Anterior cingulate cortex (tissue), 58 donors: ENCODE measurements at places on chromosomes 7 and 10.

GRCh38 chr10:35745617-35746403, 103.7 kb upstream of the FZD8 start:
- no peak for DNase-seq

- DNase-seq = no peak
Observed at GRCh38 chr10:22894714-22895113, 33.1 kb upstream of the ARMC3 start.

DNA sequence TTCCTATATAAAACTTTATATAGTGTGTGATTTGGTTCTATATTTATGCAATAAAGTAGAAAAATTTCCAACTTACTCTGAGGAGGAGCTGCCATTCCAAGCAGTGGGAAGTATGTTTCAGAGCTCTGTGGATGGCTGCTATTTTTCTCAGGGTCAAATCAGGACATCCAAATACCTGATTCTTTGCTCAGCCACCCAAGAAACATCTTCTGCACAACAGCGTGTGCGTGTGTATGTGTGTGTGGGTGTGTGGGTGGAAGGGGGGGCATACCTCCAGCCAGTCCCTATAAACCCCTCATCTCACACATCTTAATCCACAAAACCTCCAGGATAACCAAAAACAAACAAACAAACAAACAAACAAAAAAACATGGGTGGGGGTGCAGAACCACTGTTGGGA, 66.3 kb upstream of the EMX2 start:
- no peak for DNase-seq

GRCh38 chr7:21430575-21430954, 2.7 kb downstream of the SP4 start:
- DNase-seq = no peak

DNA sequence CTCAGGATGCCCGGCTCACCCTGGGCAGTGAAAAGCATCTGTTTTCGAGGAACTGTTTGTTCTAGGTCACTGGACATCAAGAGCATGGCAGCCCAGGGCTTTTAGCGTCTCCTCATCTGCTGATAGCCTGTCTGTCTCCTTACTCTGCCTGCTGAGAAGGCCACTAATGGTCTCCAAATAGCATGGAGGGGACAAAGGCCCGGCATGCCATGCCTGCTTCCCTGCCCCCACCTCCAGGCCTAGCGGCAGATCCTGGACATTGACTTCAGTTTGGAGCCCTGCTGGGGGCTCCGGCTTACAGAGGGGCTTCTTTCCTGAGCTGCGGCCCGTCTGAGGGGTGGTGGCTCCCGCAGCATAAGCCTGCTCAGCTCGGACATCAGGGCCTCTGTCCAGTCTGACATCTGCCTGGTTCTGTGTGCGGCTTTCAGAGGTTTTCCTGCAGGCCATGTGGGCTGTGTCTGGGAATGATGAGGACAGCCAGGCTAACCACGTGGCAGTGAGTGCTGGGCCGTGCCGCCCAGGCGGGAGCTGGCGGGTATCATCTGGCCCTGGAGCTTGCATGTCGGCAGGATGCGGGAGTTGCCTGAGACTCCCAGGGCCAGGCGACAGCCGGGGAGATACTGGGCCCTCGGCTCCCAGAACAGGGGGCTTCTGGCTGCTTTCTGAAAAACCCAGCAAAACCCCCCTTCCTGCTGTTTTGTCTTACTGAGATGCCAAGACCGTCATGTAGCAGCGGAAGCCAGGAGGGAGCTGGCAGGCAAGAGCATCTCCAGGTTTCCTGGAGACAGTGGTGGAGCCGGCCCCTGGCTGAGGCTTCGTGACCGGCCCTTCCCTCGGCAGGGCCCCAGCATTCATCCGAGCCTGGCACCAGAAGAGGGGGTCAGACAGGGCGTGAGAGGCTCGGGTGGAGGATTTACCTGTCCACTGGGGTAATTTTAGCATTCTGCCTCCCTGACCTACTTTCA, 9.2 kb downstream of the PFKFB3 start:
- peak; percentile 75 for DNase-seq

- DNase-seq = no peak
Observed at GRCh38 chr7:66070222-66070621, 5.4 kb upstream of the ASL start.

DNA sequence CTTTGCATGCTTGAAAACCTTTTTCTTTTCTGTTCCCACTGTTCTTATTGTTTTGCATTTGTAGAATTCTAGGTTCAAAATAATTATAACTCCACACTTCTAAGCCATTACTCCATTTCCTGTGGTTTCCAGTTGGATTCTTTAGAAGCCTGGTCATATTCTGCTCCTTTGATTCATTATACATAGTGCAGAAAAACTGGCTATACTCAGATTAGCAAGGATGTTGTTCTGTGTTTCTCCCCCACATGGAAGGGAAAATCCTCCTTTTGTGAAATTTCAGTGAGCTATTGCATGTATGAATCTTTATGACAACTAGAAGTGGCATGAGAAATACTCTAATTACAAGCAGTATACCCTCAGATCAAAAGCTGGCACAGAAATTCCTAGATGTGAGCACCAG, 79.5 kb downstream of the SLC13A1 start:
- DNase-seq = no peak

DNA sequence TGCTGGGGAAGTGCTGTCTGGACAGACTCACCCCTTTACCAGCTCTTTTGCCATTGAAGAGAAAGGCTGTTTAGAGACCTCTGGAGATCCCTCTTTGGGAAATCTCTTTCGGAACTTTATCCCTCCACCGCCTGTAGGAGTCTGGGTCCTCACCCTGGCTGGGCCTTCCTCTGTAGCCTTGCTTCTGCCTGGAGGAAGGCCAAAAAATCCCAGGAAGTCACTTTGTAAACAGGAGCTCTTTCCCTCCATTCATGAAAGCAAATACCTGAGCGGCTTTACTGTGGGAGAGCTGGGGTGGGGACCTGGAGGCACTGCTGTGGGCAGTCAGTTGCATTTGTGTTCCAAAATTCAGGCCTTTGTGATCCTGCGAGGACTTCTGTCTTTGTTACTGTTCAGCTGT, 126.2 kb downstream of the KLF6 start:
- no peak for DNase-seq

GRCh38 chr7:158976468-158976848, 120.1 kb downstream of the DYNC2I1 start:
- DNase-seq = no peak

DNA sequence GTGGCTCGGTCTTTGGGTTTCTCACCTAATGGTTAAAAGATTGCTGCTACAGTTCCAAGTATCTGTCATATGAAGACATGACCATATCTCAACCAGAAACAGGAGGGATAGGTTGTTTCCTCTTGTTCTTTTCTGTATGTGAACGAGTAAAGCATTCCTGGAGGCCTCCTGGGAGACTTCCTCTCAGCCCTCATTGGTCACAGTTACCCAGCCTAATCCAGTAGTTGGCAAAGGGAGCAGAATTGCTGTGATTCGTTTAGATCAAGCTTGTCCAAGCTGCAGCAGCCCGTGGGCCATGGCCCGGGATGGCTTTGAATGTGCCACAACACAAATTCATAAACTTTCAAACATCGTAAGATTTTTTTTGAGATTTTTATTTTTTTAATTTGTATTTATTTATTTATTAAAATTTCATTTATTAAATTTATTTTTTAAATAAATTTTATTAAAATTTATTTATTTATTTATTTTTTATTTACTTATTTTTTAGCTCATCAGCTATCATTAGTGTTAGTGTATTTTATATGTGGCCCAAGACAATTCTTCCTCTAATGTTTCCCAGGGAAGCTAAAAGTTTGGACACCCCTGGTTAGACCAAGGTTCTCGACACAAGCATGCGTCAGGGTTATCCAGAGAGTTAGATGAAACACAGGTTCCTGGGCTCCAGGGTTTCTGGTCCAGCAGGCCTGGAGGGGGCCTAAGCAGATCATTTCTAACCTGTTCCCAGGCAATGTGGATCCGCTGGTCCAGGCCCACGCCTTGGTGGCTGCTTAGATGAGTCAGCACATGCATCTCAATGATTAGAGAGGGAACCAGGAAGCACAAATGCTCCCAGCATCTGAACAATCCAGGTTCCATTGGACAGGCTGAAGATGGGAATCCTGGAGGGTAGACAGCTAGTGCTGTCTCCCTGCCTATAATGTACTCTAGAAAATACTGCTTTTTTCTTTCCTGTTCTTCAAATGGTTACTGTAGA, 25.6 kb downstream of the CDC123 start:
- no peak for DNase-seq

GRCh38 chr7:130566898-130567280, 75.0 kb downstream of the MEST start:
- DNase-seq = no peak

DNA sequence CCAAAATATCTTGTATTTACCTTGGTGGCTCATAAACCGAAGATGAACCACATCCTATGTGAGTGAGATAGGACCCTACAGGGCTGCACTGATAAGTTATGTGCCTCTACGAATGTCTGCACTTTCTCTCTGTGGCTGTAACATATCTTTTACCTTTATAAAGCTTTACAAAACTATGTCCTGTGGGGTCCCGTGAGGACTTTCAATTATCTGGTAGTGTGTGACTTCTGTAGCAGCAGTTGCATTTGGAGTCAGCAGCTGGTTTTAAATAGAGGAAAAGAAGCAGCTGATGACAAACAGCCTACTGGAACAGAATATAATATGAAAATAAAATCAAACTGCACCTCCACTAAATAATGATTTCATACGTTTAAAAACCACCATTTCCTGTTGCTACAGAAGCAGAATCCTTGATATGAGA, 222.4 kb upstream of the GNAI1 start:
- no peak for DNase-seq

DNA sequence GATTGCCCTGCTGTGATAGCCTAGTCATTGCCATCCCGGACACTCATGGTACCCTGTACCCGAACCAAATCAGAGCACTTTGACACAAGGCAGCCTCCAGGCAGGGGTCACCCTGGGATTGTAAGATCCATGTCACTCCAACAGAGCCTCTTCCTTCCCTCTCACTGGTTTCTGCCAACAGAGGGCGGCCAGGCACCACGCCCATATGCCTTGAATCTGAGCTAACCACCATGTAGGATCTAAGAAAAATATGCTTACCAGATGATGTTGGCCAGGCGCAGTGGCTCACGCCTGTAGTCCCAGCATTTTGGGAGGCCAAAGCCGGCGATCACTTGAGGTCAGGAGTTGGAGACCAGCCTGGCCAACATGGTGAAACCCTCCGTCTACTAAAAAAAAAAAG, 389.2 kb upstream of the KLF6 start:
- no peak for DNase-seq

- no peak for DNase-seq
Observed at GRCh38 chr7:91457208-91457607, 193.0 kb downstream of the FZD1 start.

- DNase-seq = no peak
Observed at GRCh38 chr10:70773965-70774809, 11.0 kb downstream of the TBATA start.

GRCh38 chr7:22427104-22427503, 70.2 kb upstream of the RAPGEF5 start:
- DNase-seq = no peak

GRCh38 chr10:79430936-79431335, 14.5 kb downstream of the ZCCHC24 start:
- DNase-seq = no peak

- no peak for DNase-seq
Observed at GRCh38 chr7:19011212-19011611, 106.2 kb downstream of the TWIST1 start.

DNA sequence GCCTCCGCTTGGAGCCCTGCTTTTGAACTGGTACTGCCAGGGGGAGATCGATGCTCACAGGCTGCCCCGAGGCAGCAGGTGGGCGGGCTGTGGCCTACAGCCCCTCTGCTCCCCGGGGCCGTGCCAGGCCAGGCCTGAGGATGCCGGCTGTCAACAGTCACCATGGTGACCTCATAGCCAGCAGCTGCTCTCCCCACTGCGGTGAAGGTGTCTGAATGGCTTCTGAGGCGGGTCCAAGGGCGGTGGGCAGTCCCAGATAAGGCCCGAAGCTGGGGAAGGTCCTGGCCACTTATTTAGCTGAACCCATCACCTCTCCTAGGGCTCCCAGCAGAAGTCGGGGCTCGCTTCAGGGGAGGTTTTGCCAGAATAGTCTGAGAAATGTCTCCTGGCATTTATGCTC, 179.3 kb downstream of the ARHGAP12 start:
- DNase-seq = no peak

DNA sequence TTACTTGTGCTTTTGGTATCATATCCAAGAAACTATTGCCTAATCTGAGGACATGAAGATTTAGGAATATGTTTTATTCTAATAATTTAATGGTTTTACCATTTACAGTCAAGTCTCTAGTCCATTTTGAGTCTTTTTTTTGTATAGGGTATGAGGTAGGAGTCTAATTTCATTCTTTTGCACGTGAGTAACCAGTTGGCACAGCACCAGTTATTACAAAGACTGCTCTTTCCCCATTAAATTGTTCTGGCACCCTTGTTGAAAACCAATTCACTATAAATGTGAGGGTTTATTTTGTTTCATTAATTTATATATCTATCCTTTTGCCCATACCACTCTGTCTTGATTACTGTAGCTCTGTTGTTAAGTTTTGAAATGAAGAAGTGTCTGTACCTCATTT, 381.6 kb downstream of the SUGCT start:
- no peak for DNase-seq

DNA sequence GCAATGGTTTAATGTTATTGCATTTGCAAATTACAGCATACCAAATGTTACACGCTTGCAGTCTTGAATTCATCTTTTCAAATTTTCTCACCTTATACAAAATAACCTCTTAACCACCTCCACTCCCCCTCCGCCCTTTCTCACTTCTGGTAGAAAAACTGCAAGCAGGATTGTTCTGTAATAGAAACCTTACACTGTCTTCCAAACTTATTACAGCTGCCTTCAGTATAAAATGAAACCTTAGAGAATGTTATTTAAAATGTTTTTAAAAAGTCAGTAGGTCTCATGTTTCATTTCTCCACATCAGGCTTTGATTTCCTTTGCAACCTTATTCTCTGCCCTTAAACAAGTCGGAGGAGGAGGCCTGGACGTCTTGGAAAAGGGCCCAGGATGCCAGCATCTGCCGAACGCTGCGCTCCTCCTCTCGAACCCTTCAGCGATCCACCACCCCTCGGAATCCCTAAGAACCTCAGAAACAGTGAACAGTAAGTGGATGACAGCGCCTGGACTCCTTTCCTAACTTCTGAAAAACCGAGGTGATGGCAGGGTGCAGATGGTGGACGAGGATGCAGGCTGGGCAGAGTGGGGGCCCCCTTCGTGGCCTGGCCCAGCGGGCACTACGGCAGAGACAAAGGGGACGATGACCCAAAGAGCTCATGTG, 74.0 kb downstream of the FGFR2 start:
- no peak for DNase-seq

DNA sequence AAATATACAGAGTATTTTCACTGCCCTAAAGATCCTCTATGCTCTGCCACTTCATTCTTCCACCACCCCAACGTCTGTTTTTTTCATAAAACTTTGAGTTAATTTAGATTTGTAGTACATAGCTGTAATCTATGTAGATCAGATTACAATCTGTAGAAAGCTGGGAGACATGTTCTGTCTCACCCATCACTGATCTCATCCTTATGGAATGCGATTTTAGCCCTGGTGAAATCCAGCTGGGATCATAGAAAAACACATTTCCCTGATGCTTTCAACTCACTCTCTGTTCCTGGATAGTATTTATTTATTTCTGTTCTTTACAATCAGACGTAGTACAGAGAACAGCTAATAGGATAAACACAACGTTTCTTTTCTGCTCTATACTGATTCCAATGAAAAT, 521.0 kb downstream of the KIF20B start:
- DNase-seq = no peak

GRCh38 chr10:100901051-100901450, 11.7 kb upstream of the SLF2 start:
- no peak for DNase-seq
